Renal cortical epithelial cell (primary cell): ENCODE measurements at places on chromosomes 2 and 18.

DNA sequence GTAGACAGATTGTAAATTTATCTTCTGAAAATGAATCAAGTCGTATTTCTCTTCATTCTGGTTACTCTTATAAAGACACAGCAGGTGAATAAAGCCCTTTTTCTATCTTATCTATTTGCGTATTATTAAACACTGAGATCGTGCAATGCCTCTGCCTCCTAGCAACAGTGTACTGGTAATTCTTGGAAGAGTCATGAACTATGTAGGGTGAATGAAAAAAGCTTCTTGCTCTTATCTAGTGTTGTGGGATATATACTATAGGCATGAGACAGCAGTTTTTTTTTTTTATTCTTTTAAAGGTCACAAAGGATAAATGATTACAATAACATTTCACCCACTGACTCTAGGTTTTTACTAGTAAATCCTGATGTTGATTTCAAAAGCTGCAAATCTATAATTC is 324.2 kb downstream of the PDE11A start:
- DNase-seq = no peak

- DNase-seq = no peak
These were observed 57.3 kb downstream of the TMEFF2 start for GRCh38 chr2:192137451-192137850.

DNA sequence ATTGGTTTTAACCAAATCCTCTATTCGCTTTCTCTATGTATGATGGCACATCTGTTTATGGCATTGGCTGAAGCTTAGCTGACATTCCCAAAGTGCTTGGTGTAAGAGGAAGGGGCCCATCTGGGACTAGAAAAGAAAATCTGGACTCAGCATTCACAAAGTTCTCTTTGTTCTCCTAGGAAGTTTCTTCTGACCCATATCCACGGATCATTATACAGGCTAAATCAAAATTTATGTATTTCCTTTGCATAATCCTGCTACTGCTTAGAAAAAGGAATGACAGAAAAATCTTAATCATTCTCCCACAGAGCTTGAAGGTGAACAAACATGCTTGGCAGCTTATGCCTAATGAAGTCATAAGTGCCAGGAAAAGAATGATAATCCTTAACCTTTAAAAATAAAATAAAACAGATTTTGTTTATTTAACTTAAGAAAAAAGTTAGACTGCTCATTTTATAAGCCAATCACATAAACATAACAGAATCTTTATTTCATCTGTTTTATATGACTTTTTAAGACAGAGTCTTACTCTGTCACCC is 88.4 kb downstream of the NYAP2 start:
- DNase-seq = no peak

GRCh38 chr2:237170020-237170419 is 84.3 kb downstream of the COPS8 start:
- no peak for DNase-seq

- DNase-seq = no peak
These were observed 15.3 kb downstream of the SIX3 start for GRCh38 chr2:44956843-44957242.
